HAP-1 (cell line): ENCODE measurements at places on chromosomes 4 and X.

- no peak for DNase-seq
Observed at GRCh38 chr4:37985730-37986275, 25.6 kb downstream of the PTTG2 start.

DNA sequence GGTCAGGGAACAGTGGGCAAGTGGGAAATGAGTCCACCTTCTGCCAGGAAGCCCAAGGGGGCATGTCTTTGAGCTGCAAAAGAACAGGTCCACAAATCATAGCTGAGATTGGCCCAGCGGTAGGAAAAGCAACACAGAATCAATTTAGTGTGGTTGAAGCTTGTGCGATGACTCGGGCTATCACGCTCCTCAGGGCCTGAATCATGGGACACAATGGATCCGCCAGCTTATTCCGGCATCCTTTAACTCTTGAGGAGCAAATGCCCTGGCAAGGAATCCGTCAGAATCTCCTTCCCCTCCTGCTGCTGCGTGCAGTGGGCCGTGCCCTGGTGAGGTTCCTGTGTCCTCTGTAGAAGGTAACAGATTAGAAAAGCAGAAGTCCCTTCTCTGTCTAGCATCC, 98.0 kb downstream of the RELL1 start:
- no peak for DNase-seq

- DNase-seq = no peak
Observed at GRCh38 chrX:30150196-30150895, 65.0 kb upstream of the MAGEB2 start.

DNA sequence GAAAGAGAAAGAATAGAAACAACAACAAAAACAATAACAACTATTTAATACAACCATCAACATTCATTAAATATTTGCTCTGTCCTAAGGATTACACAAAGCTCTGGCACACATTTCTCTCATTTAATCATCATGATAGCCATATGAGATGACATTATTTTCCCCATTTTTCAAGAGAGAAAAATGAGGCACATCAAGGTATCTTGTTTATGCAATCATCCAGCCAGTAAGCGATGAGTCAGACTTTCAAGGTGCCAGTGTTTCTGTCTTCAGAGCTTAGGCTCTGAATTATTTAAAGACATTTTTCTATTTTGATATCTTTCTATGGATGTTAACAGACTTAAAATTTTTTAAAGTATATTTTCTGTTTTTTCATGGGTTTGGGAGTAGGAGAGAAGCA, 541.8 kb upstream of the SMIM31 start:
- DNase-seq = no peak

DNA sequence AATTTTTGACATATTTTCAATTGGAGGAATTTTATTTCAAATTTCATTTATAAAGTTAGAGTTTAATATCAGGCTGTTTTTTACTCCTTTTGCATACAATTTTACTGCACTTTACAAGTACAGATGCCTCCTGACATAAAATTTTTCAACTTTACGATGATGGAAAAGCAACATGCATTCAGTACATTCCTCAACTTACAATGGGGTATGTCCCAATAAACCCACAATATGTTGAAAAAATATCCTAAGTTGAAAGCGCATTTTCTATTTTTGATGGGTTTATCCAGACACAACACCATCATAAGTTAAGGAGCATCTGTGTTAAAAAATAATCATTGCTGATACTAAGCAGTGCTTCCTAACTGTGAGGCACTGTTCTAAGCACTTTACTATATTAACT, 4.3 kb downstream of the KLHL5 start:
- no peak for DNase-seq

GRCh38 chr4:186790630-186791029, 67.0 kb upstream of the FAT1 start:
- DNase-seq = no peak

DNA sequence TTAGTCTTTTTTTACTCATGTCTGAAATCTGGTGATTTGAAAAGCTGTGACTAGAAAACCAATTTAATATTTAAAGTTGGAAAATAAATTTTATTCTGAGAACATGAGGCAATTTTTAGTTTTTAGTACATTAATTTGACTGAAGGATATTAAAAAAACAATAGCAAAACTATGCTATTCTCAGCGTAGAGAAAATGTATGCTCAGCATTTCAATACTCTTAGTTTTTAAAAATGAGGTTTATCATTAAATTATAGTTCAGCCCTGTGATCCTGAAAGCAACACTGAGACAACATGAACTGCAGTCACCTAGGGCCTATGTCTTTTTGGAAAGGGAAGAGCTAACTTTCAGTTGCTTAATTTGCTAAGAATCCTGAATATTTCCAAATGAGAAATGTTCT, 9.5 kb downstream of the GALNT7 start:
- no peak for DNase-seq

DNA sequence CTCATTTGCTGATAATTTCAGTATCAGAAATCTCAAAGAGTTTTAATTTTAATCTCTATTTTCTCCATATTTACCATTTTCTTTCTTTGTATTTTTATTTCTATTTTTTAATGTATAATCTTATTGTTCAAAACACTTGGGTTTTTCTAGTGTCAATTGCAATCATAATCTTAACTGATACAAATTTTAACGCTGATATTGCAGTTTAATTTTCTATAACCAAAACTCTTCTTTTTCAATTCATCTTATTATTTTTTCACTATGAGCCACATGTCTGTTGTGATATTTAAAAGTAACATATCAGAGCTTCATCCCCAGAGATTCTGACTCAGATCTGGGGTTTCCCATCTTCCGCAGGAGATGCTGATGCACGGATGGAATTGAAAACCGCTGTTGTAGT, 16.2 kb downstream of the ADAM29 start:
- no peak for DNase-seq
